Lower leg skin (tissue), 4 donors: ENCODE measurements at places on chromosomes 13 and 19. TPM values are rescaled to one million over a fixed set of nuclear protein-coding genes. Genes with fewer than 3 reads are reported as not detected.

DNA sequence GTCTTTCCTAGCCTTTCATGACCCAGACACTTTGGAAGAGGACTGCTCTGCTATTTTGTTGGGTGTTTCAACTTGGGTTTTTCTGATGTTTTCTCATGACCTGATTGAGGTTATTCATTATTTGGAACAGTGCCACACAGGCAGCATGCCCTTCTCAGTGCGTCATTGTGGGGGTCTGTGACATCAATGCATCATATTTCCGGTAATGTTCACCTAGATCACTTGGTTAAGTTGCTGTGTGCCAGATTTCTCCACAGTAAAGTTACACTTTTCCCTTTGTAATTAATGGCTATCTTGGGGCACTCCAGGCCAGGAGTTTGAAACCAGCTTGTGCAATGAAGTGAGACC, 124.4 kb downstream of the SIPA1L3 start:
- DNase-seq = no peak

Gene ZNF578
- not detected for total RNA-seq

GRCh38 chr19:49651029-49651819, 9.2 kb downstream of the SCAF1 start:
- no peak for DNase-seq

Gene RFPL4A
- total RNA-seq = not detected

Gene PSG3
- not detected for total RNA-seq

Gene SELENOV
- total RNA-seq = not detected

Gene CDK8
- total RNA-seq = 11.5 TPM

Gene TMEM59L
- total RNA-seq = 0.46 TPM

GRCh38 chr19:48795685-48796070, 15.2 kb downstream of the BCAT2 start:
- DNase-seq = no peak
